ENCODE measurements at places on chromosomes 13 and 19.

- DNase-seq: no peak
These were observed 9.1 kb upstream of the ERVK3-1 start for GRCh38 chr19:58296104-58296503.

DNA sequence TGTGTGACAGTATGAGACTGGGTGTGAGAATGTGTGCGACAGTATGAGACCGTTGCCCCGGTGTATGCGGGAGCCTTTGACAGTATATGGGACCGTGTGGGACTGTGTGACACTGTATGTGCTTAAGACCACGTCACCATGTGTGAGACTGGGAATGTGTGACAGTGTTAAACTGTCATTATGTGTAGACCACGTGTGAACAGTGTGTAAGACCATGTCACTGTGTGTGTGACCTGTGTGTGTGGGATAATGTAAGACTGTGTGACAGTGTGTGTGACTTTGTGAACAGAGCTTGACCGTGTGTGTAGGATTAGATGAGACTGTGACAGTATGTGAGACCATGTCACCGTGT, 549 bp downstream of the ZNF583 start:
- peak; percentile 44 for DNase-seq

DNA sequence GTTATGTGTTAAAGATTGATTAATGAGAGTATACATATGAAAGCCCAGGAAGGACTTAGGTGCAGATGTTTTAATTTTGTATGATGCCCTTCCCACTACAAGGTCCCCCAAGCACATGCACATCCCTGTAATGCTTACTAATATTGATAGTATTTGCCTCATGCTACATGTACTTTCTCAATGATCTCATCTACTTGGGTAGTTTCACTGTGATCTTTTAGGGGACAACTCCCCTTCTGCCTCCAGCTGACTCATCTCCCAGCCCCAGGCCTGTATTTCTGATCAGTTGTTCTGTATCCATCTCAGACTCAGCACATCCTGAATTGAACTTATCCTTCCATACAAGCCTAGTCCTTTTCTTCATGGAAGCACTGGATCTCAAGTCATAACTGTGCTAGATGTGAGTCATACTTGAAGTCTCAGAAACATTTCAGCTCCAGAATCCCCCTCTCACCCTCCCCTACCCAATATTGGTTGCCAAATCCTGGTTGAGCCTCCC, 49.4 kb upstream of the INTS6 start:
- DNase-seq: no peak

DNA sequence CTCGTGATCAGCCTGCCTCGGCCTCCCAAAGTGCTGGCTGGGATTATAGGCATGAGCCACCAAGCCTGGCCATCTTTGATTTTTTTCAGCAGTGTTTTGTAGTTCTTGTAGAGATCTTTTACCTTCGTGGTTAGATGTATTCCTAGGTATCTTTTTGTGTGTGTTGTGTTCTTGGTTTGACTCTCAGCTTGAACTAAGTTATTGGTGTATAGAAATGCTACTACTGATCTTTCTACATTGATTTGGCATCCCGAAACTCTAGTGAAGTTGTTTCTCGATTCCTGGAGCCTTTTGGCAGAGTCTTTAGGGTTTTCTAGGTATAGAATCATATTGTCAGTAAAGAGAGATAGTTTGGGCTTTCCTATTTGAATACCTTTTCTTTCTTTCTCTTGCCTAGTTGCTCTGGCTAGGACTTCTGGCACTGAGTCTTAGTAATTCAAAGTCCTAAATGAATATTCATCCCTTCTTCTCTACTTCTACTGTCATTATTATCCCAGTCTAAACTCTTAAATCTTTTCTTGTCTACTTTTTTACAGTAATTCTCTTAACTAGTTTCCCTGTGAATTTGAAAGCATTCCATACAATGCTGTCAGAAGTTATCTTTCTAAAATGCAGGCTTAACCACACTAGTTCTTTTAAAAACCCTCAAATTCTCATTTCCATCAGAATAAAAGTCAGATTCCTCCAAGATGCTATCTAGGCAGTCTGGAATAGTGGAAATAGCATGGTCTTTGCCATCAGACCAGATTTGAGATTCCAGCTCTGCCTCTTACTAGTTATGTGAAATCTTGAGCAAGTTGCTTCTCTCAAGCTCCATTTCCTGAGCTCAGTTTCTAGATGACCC, 7.0 kb downstream of the GPR18 start:
- no peak for DNase-seq

DNA sequence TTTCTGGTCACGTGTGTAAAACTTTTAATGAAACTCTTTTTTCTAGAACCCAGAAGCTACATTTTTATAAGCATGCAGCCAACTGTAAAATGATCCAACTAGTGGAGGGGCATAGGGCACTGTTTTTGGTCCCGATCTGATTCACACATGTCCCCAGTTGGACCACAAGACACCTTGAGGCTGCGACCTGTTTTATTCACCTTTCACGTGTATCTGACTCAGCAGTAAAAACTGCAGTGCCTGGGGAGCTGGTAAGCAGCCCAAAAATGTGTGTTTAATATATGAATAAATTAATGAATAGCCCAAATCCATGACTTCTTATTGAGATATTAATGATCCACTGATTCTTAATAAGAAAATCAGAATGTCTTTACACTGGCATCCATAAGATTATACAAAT, 140.4 kb downstream of the COL4A1 start:
- no peak for DNase-seq

All from NCI-H82 (cell line).